D341Med (cell line): ENCODE measurements at places on chromosomes 5 and 9.

- DNase-seq: no peak
These were observed 272.1 kb upstream of the IL12B start for GRCh38 chr5:159602434-159602833.

DNA sequence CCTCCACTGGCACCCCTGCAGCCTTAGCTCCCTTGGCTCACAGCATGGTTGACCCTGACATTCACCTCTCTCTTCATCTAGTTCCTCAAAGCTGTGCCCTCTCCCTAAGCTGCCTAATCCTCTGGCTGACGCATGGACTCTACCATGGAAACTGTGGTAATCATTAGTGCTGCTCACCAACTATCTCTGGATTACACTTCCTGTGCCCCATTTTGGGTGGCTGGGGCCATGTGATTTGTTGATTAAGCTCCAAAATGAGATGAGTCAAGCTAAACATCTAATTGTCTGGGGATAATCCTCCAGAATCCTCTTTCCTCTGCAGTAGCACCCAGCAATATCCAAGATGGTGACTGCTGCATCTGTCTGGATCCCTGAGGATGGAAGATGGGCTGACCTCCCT, 264.4 kb downstream of the SH3GL2 start:
- peak; percentile 69 for DNase-seq

GRCh38 chr5:149240354-149240998, 31.2 kb upstream of the AFAP1L1 start:
- no peak for DNase-seq

DNA sequence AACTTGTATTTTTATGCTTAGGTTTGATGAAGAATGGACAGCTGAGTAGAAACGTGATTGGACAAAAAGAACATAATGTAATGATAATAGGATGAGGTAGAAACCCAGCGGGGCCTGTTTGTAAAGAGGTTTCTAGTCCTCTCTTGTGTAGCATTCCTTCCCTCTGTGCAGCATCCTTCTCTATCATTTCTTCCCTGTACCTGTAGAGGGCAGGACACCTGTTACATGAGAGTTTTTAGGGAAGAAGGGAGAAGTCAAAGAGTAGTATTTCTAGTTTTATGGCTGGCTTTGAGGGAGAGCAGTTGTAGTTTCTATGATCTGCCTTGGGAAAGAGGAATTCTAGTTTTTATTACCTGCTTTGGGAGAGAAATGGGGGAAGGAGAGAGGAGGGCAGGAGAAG, 162.1 kb upstream of the FST start:
- DNase-seq: no peak

GRCh38 chr9:135501261-135502167, 1.0 kb downstream of the MRPS2 start:
- peak; percentile 80 for DNase-seq

GRCh38 chr9:31535651-31536050, 848.8 kb upstream of the ACO1 start:
- DNase-seq: no peak
